ENCODE measurements at places on chromosomes 3 and 15.

GRCh38 chr15:86645925-86646500 is 566.3 kb downstream of the AGBL1 start:
- DNase-seq = no peak

DNA sequence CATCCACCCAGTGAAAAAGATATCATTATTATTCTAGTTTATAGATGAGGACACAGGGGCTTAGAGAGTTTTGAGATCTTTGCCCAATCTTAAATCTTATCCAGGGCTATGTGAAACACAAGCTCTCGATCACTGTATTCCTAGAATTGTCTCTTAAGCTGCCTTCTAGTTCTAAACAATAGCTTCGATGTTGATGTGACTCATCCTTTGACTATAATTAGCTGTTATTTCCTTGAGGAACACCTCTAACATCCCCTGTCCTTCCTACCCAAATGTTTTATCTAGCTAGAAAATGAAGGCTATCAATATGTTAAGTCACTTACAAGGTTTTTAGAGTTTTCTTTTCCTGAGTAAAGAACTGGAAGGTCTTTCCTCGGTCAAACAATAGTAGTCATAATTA is 83.1 kb upstream of the STAC start:
- no peak for DNase-seq

- DNase-seq = no peak
These were observed 10.1 kb downstream of the ARHGAP31 start for GRCh38 chr3:119304201-119304713.

- DNase-seq = peak; percentile 27
These were observed 2.1 kb downstream of the RAB43 start for GRCh38 chr3:129119365-129120100.

- DNase-seq = no peak
These were observed 102.9 kb downstream of the TP63 start for GRCh38 chr3:189734061-189734460.

DNA sequence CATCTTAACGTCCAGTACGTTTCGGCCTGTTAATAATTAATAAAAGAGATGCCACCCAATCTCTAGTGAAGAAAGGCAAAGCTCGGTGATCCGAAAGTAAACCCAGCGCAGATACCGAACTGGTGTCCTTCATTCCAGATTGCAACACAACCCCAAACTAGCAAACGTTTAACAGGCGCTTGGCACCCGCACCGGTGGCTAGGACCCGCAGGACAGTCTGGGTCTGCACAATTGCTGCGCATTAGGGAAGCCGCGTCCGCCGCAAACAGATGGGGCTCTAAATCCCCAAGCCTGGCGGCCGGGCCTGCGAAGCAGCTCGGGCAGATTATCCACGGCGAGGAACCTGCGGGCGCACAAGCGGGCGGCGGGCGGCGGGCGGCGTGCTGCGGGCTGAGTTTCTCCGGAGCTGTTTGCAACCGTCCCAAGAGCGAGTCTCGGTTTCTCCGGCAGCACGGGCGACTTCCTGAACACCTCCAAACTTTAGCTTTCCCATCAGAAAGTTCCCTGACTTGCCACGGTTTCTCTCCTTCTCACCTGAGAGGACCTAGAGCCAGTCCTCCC is 112.1 kb upstream of the ICE2 start:
- DNase-seq = peak; percentile 53

DNA sequence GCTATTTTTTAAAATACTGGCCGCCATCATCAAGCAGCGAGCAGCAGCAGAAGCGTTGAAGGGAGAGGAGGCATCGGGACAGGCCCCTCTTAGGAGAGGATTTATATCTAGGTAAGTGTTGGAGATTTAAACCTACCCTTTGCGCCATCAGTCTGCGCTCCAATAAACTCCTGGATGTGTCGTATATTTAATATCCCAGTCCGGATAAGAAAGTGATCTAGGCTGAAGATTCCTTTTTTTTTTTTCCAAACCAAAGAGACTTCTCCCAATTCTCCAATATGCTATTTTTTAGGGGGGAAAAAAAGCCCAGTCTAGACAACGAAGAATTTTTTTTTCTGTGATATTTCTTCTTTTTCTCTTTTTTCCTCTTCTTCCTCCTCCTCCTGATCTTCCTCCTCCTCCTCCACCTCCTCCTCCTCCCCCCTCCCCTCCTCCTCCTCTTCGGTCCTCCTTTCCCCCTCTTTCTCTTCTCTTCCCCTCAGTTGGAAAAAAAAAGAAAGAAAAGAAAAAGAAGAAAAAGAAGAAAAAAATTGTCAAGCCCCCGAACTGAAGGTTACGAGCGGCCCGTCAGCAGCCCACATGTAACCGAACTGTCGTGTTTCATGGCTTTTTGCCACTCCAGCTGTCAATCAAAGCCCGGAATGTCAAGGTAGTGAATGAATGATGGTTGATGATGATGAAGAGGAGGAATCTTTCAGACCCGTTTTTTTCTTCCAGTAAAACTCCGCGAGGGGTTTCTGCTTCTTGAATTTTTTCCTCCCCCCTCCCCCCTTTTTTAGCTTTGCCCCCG is 835 bp downstream of the MEIS2 start:
- no peak for DNase-seq

- DNase-seq = no peak
These were observed 15.1 kb upstream of the BLM start for GRCh38 chr15:90701880-90702630.

DNA sequence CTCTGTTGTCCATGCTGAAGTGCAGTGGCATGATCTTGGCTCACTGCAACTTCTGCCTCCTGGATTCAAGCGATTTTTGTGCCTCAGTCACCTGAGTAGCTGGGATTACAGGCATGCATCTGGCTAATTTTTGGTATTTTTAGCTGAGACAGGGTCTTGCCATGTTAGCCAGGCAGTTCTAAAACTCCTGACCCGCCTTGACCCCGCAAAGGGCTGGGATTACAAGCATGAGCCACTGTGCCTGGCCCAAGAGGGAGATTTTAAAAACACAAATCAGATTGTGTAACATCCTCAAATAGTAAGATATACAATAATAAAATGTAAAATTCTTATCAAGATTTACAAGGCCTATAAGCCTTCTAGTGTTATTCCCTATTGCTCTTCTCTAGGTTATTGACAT is 62.5 kb upstream of the PHLDB2 start:
- DNase-seq = no peak

- no peak for DNase-seq
These were observed 38.6 kb upstream of the TTC14 start for GRCh38 chr3:180563406-180563805.

Measured in activated CD4-positive, alpha-beta T cell treated with anti-CD3 and anti-CD28 coated beads, Interleukin-2, amount 50 U/mL, for 16 hours (primary cell).